ENCODE measurements at places on chromosomes 5 and 9. TPM values are rescaled to one million over a fixed set of nuclear protein-coding genes. Genes with fewer than 3 reads are reported as not detected.

GRCh38 chr9:34102796-34103195 lies 23.7 kb downstream of the DCAF12 start:
- no peak for DNase-seq

CRHBP gene
- polyA plus RNA-seq, result 1.2 TPM

GRCh38 chr5:150163547-150164059 lies 3.0 kb upstream of the CDX1 start:
- DNase-seq, result peak; percentile 91

DNA sequence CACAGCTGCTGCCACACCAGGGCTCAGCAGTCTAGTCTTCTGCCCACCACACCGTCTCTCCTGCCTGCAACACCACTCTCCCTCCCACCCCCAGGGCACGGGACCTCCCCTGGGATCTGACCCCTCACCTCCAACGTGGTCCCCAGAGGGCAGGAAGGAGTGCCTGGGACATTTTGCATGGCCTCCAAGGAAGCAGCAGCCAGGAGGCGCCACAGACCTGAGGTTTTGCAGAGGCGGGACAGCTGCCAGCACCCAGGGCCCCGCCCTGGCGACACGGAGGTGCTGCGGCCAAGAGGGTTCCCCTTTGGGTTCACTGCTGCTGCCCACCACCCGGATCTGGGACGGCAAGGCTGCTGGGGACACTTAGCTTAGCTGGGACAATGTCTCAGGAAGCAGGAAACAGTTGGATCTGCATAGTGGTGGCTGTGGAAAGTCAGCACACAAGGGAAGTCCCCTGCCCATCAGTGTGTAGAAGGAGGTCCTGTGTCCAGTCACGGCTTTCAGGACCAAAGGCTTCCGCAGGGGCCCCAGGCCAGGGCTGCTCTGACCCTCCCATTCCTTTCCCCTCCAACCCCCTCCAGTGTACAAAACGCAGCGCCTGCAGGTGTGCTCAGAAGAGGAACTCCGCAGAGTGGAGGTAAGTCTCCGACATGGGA lies 13.8 kb downstream of the PROP1 start:
- no peak for DNase-seq

DNA sequence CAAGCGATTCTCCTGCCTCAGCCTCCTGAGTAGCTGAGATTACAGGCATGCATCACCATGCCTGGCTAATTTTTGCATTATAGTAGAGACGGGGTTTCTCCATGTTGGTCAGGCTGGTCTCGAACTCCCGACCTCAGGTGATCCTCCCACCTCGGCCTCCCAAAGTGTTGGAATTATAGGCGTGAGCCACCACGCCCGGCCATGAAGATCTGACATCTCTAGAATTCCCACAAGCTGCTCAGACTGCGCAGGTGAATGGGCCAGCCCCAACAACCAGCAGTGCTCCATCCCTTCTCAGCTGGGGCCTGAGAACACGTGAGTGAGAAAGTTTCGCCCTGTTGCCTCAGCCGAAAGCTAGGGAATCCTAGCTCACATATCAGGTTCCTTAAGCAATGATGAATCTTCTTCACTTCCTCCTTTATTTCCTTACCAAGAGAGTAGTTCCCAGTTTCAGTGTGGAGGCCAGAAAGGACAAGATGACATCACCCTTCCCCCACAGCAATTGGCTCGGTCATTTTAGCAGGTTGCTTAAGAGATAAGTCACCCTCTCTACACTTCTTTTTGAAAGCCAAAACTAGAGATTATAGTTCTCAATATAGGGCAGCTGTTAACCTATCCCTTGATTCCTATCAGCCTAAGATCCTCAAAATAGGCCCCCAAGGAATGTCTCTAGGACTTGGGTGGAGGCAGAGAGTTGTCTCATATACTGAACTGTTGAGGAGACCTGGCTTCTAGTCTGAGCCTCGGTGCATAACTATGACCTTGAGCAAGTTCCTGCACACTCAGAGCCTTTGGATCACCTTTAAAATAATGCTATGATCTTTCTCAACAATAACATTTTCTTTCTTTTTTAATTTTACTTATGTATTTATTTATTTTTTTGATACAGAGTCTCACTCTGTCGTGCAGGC lies 23.9 kb upstream of the PPP2CA start:
- no peak for DNase-seq

DNA sequence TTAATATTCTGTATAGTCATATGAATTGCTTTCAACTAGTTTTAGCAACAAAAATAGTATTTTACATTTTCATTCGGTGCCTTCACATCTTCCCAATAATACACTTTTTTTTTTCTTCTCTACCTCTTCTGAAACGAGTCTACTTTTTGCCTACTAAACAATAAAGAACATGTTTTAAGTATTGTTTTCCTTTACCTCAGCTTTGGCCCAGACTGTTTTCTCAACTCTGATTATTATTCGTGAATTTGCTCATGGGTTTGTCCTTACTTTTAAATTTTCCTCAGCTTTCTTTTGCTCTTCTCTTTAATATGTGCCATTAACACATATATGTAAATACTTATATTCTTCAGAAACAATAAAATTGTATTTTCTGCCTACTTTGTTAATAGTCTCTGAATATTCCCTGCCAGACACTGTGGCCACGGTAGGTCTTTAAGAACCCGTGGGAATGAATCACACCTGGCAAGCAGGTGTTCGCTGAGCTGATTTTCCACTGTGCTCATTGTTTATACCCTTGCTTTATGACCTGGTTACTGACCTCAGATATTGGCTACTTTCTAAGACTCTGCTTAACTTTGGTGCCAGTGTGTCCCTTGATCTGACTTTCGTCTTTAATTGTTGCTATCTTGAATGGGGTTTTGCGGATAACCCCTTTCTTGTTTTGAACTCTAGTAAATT lies 49.1 kb downstream of the FAM170A start:
- no peak for DNase-seq

- no peak for DNase-seq
Measured at GRCh38 chr9:135242049-135242396, 154.6 kb downstream of the OLFM1 start.

PCDHB12 gene
- polyA plus RNA-seq, result 2.8 TPM

DNA sequence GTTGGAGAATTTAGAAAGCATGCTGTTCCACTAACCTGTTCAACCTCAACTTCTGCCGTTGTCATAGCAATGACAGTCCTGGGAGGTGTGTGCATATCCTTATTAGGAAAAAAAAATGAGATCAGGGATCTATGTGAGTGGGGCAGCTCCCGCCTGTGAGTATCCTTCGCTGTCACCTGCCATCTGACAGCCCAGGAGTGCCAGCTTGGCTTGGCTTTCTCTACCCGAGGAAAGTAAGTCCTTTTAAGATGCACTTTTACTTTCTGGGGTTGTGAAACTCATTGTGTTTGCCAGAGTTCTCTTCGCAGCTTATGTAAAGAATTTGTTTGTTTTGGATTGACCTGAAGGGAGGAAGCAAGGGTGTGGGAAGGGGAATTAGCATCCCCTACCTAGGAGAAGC lies 21.8 kb downstream of the PCDHAC2 start:
- DNase-seq, result no peak

HRCT1 gene
- 2.2 TPM for polyA plus RNA-seq

- DNase-seq, result no peak
Measured at GRCh38 chr5:51416149-51416548, 32.9 kb downstream of the ISL1 start.

ADRA1B gene
- polyA plus RNA-seq, result 0.68 TPM

- no peak for DNase-seq
Measured at GRCh38 chr5:171462928-171463861, 43.7 kb downstream of the FGF18 start.

DNA sequence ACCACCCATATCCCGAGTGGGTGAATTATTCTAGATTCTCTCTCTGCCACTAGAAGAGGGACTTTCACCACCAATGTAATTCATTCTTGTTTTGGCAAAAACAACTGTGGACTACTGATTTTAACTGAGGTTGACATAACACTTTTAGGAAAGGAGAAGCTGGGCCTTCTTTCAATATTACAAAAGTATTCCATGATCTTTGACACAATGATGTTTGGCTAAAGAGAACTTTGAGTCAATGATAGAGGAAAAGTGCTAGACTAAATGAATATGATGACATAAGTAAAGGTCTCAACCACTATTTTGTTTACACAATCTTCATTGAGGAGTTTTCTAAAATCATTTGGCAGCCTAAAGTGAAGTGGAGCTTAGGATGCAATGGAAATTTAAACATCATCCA lies 336.9 kb upstream of the PDE4D start:
- DNase-seq, result no peak

ENTR1 gene
- polyA plus RNA-seq, result 29.9 TPM

DNA sequence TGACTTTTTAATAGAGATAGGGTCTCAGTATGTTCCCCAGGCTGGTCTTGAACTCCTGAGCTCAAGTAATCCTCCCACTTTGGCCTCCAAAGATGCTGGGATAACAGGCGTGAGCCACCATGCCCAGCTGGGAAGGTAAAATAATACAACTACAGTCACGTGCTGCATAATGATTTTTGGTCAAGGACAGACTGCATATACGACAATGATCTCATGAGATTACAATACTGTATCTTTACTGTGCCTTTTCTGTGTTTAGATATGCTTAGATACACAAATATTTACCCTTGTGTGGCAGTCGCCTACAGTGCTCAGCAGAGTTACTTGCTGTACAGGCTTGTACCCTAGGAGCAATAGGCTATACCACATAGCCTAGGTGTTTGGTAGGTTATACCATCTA lies 14.2 kb upstream of the IRF1 start:
- DNase-seq, result no peak

SPINK7 gene
- polyA plus RNA-seq, result not detected

CCIN gene
- 0.87 TPM for polyA plus RNA-seq

LRSAM1 gene
- 13.5 TPM for polyA plus RNA-seq

SPATA31E1 gene
- not detected for polyA plus RNA-seq

GRCh38 chr9:96495341-96495740 lies 45.4 kb downstream of the HABP4 start:
- DNase-seq, result no peak

DNA sequence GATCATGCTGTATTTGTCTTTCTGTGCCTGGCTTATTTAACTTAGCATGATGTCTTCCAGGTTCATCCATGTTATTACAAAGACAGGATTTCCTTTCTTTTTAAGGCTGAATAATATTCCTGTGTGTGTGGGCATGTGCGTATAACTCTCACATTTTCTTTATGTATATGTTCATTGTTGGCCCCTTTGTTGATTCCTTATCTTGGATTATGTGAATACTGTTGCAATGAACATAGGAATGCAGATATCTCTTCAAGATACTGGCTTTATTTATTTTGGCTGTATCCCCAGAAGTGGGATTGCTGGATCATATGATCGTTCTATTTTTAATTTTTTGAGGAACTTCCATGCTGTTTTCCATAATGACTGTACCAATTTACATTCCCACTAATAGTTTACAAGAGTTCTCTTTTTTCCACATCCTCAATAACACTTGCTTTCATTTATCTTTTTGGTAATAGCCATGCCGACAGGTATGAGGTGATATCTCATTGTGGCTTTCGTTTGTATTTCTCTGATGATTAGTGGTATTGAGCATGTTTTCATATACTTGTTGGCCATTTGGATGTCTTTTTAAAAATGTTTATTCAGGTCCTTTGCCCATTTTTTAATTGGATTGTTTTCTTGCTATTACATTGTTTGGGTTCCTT lies 38.0 kb downstream of the CREBRF start:
- DNase-seq, result peak; percentile 67

GRCh38 chr9:114643896-114644295 lies 13.7 kb downstream of the TEX53 start:
- no peak for DNase-seq

ACTBL2 gene
- polyA plus RNA-seq, result not detected

GRCh38 chr5:154603953-154604679 lies 126.1 kb upstream of the HAND1 start:
- DNase-seq, result no peak

LHX6 gene
- 3.4 TPM for polyA plus RNA-seq

IFNA13 gene
- polyA plus RNA-seq, result not detected

DNA sequence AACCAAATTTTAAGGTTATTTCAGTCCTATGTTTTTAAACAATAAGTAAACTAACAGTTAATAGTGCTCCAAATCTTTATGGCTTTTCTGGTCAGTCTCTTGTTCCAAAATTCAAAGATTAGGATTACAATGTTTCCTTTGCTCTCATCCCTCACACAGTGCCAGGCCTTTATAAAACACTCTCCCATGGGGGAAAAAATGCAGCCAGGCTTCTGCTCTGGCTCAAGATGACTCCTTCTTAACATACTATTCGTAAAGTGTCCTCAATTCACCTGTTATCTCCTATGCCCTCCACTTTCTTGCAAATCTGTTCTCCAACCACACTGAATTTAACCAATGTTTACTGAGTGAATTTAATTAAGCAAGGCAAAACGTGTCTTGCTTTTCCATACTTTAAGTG lies 1.4 kb downstream of the CEP120 start:
- DNase-seq, result no peak

GRCh38 chr9:36597412-36598178 lies 24.9 kb downstream of the MELK start:
- DNase-seq, result no peak

- no peak for DNase-seq
Measured at GRCh38 chr5:34051374-34051980, 8.5 kb upstream of the C1QTNF3 start.

DNA sequence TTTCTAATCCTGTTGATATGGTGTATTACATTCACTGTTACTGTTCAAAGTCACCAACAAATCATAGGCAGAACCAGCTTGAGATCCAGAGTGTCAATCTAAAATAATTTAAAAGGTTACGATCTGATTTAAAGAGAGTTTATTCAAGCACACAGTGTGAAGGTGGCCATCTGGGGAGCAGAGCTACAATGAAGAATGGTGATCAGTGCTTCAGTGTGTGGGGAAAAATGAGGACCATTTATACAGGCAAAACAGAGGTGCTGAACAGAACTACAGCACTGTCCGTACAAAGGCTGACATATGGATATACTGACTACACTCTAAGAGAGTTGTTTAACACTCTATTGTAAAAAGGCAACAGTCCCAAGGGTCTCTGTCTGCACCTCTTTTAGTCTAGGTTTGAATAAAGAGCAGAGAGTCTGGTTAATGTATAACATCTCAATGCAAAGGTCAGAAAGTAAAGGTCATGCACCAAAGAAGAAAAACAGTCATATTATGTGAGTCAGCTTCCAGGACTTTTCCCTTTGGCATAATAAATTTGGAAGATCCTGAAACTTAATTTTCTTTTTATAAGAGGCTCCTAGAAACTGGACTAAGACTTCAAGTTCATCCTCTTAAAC lies 29.7 kb upstream of the TDRD7 start:
- no peak for DNase-seq

GRCh38 chr5:174552428-174552827 lies 172.0 kb upstream of the MSX2 start:
- DNase-seq, result no peak

- peak; percentile 91 for DNase-seq
Measured at GRCh38 chr5:1594357-1595106, 70.8 kb upstream of the LPCAT1 start.

DNA sequence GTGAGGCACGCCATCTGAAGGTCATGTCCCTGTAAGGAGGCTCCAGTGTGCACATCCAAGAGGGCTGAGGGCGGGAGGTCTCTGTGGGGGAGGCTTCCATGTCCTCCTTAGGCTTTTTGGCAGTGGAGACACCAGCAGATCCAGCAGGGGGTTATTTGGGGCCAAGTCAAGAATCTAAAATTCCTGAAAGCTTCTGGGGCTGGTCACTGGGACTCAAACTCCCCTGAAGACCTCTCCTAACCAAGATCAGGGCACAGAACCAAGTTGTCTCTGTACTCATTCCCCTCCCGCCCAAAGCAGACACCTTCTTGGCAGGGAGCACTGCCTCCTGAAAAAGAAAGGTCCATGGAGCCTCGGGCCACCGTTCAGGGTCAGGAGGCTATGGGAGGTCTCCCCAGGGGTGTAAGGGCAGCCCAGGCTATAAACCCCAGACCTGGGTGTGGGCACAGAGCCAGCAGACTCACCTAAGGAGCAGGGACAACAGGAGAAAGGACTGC lies 127.4 kb upstream of the ADRA1B start:
- no peak for DNase-seq

ZDHHC11B gene
- polyA plus RNA-seq, result 6.4 TPM

NR5A1 gene
- polyA plus RNA-seq, result 0.28 TPM

PCDHB14 gene
- polyA plus RNA-seq, result 5.7 TPM

All from muscle of back (tissue), 13 donors.